ENCODE measurements at places on chromosomes 16 and 17.

- DNase-seq, result no peak
These were observed 190.0 kb downstream of the RAB11FIP4 start for GRCh38 chr17:31581491-31581890.

GRCh38 chr17:17757956-17758845 is 76.9 kb downstream of the RAI1 start:
- DNase-seq, result no peak

- no peak for DNase-seq
These were observed 486 bp upstream of the WSB1 start for GRCh38 chr17:27293359-27293897.

GRCh38 chr16:88534638-88535190 is 35.5 kb upstream of the ZC3H18 start:
- no peak for DNase-seq

DNA sequence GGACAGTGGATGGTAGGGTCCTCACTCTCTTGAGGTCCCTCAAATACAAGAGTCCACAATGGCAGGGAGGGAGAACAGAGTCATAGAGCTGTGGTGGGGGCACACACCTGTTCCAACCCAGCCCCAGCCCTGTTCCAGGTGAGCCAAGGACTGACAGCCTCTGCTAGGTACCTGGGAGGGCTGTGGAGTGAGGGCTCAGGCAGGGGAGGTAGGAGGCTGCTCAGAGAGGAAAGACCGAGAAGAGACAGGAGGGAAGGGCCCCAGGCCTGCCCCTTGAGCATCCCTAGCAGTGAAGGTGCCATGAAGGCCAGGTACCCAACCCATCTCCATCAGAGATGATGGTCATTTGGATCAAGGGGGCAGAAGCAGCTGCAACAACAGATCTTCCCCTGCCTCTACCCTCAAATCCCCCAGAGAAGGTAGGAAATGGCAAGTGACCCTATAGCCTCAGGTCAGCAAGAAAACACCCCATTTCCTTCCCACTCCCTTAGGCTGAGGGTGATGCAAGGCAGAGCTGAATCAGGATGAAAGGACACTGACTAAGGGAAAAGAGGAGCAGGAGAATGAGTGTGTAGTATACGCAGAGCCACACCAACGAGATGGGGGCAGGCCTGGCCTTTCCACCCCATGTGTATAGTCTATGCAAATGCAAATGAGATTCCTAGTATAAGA is 28.6 kb downstream of the CD300LG start:
- no peak for DNase-seq

DNA sequence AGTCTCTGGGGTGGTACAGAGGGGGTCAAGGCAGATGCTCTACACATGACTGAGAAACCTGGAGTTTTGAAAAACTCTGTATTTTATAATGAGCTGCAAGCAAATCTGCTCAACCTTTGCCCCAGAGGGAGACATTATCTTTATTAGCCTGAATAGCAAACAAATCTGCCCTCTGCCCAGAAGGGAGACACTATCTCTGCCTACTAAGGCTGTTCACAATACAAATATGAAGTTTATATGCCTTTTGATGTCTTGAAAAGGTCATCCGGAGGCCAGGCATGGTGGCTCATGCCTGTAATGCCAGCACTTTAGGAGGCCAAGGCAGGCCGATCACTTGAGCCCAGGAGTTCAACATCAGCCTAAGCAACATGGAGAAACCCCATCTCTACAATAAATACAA is 11.0 kb upstream of the XYLT1 start:
- no peak for DNase-seq

DNA sequence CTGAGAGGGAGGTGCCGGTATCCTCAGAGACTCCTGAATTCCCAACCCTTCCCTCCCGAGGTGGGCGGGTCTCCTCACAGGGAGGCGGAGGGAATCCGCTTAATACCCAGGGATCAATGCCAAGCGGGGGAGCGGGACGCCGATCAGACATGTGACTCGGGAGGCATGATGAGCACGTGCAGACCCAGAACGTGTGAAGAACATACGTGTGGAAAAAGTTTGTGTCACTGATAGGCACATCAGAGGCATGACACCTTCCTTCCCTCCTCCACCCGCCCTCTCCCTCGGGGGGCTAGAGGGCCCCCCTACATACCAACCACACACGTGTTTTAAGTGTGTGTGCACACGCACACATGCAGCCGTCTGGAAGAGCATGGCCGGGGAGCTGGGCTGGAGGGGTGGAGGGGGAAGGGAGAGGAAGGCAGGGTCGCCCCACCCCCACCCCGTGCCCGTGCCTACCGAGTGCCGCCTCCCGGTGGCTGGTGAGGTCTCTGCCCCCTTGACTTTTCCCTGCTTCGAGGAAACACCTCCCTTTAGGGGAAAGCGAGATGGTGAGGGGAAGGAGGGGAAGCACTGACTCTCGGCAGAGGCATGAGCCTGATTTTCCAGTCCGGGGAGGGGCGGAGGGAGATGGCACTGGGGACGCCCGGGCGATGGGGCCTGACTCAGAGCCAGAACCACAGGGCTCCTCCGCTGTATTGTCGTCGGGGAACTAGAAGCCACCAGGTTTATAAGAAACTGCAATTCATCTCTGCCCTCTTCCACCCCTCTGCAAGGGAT is 12.1 kb upstream of the TBX21 start:
- DNase-seq, result no peak

GRCh38 chr16:28326881-28327610 is 34.7 kb downstream of the SBK1 start:
- no peak for DNase-seq

- no peak for DNase-seq
These were observed 148.1 kb downstream of the SOCS1 start for GRCh38 chr16:11107780-11108465.
